ENCODE measurements at places on chromosomes 12 and 14.

DNA sequence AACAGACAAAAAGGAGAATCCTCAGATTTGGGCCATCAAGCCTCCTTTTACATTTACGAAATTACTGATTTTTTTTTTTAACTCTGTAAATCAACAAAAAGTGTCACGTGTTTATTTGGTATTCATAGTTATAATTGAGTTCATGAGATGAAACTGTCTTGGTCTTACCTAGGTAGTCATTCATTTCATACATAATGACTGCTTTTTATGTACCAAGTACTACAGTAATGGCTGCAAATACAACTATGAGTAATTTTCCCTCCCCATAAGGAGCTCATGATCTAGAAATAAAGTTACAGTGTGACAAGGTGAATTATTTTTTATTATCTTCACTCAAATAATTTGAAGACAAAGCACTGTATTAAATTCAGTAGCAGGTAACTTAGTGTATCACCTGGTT is 6.4 kb upstream of the TBK1 start:
- DNase-seq, result no peak

- DNase-seq, result peak; percentile 15
Observed at GRCh38 chr12:76346798-76347420, 1.3 kb downstream of the BBS10 start.

DNA sequence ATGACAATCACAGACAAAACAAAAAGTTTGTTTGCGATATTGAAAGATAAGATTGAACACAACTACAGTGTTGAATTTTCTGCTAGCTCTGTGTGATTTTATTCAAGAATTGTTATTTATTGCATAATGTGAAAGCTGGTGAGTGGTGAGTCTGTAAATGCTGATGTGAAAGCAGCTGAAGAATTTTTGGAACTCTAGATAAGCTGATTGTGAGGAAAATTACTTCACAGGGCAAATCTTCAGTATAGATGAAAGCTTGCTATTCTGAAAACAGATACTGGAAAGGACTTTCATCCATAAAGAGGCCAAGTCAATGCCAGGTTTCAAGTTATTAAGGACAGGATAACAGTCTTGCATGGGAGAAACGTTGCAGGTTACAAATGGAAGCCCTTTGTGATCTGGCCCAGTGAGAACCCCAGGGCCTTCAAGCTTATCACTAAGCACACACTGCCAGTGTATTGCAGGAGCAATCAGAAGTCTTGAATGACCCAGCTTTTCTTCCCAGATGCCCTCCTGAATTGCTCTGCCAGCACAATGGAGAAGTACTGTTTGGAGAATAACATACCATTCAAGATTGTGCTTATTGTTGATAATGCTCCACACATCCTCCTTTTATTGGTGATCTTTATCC is 153.7 kb downstream of the PCNX1 start:
- no peak for DNase-seq

DNA sequence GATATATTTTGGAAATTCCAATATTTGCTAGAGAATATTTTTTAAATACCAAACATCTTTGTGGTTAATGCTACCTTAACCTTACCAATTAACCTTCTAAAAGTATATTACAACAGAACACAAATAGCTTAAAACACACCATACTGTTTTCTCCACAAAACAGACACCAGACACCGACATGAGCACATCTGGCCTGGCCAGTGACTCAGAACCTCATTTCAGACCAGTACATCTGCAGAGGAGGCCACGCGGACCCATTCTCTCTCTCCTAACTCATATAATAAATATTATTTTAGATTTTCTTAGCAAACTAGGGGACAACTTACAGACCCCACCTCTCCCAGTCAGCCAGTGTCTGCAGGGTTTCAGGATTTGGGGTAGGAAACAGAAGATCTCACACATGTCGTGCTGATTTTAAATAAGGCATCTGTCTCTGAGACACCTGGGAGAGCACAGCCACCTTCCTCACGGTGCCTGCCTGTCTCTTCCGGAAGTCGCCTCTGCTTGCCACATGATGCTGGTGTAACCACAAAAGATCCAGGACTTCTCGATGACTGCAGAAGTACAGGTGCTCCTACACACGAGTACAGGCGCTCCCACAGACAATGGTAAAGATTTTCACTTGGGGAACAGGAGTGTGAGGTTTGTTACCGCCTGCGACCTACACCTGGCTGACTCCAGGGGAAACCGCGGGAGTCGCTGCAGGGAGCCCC is 9.7 kb upstream of the ANKLE2 start:
- no peak for DNase-seq

DNA sequence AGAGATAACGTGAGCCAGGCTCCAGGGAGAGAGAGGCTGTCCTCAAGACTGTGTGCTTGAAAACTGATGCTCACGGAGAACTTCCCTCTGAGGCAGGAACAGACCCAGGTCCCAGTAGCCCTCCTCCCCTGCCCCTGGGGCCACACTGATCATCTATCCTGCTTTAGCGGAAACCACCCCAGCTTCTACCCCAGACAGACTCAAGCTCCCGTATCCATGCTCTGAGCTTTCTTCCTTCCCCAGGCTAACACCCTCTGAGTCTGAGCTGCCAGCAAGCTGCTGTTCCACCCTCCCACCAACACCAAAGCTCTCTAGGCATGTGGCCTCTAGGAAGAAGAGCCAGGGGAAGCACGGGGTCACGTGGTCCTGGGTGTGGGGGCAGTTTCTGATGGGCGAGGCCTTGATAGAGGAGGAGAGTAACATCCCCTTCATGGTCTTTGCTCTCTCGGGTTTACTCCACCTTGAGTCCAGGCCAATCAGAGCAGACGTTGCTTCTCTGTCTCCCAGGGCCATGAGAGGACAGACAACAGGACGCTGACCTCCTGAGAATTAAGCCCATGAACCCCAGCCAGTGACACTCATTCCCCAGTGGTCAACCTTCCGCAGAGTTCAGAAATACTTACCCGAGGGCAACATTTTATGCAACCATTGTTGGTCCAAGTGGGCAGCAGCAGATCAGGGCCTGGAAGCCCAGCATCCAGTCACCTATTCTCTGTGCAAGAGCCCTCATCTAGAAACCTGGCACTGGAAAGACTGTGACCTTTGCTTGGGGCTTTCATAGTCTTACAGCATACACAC is 1.4 kb downstream of the PCK2 start:
- no peak for DNase-seq

DNA sequence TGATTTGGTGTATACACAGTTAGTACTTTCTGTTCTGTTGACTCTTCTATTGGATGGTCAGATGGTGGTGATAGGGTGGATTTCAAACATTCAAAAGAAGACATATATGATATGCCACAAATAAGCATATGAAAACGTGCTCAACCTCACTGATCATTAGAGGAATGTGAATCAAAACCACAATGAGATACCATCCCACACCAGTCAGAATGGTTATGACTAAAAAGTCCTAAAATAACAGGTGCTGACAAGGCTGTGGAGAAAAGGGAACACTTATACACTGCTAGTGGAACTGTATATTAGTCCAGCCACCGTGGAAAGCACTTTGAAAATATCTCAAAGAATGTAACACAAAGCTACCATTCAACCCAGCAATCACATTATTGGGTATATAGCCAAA is 425.5 kb downstream of the C12orf50 start:
- no peak for DNase-seq

GRCh38 chr12:76519538-76519937 is 40.0 kb downstream of the OSBPL8 start:
- DNase-seq, result no peak

GRCh38 chr12:110451263-110451662 is 1.1 kb upstream of the ARPC3 start:
- DNase-seq, result no peak

DNA sequence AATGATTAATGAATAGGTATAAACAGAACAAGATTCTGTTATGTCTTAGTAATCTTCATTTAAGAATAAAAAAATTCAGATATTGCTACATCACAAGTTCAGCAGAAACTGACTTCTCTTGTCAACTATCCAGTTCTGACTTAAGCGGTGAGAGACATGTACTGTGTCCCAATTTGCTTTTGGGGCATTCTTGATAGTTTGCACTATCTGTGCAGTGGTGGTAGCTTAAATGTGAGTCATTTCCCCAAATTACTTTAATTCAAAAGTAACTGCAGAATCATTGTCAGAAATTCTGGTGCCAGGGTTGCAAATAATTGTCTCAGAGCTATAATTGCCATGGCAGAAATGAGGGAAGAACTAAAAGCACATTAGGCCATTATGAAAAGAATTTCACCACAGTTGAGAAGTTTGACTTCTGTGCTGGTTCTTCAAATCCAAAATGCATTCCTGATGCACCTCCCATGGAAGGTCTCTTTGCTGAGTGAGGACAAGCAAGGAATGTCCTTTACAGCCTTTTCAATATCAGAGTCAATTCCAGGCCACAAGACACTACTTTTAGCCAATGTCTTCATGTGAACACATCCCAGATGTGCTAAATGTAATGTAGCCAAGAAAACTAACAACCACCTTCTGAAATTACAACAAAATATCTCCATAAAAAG is 304.7 kb downstream of the SSPN start:
- no peak for DNase-seq

DNA sequence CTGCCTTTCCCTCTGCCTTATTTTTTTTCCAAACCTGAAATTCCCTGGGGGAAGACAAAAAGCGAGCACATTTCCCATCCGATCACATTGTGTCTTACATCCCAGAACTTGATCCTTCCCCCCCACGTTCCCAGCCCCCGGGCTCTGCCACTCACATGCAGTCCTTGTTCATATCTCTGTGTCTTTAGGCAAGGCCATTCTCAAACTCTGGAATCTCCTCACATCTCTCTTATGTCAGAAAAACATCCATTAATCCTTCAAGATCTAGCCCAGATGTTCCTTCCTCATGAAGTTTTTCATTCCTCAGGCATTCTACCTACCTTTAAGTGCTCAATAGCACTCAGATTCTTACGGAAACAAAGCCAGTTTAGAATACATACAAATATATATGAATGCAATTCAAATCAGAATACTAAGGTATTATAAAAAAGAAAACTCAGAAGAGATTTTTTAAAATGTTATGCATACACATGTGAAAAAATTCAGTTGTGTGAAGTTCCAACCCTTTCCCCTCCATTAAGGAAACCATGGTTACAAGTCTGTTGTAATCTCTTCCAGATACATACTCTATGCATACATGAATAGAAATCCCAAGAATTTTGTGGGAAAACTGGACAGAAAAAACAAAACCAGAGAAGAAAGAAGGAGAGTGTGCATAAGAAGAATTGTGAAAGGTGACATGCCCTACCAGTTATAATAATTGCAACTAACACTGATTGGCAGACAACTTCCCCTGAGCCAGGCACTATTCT is 120.3 kb downstream of the SLC38A1 start:
- no peak for DNase-seq

- no peak for DNase-seq
Observed at GRCh38 chr14:54877015-54877702, 25.5 kb downstream of the GCH1 start.

- no peak for DNase-seq
Observed at GRCh38 chr12:32868885-32869284, 27.7 kb downstream of the PKP2 start.

DNA sequence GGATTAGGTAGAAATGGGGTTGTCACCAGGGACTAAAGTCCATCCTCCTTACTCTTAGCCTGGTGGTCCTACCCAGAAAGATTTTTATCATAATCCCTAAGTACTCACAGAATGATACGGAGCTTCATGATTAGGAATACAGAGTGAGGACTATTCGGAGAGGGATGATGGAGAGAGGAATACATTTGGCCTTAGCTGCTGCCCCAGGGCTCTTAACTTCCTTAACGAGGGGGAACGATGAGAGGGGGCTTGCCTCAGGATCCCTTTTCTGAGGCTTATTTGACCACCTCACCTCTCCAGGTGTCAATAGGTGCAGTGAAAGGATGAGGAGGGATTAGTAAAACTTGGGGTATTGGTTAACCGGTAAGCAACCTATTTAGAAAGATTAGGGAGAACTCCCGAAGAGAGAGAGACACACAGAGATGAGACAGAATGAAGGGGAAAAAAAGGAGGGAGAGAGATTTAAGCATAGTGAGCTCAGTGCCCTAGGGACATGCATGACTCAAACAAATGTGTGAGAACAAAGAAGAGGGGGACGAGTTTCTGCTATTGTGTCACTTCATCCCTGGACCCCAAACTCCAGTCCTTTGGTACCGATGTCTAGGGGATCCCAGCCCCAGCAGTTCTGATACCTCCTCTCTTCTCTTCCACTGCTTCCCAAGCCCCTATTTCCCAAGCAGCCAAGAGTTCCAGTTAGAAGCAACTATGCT is 1.1 kb downstream of the NFE2 start:
- no peak for DNase-seq

GRCh38 chr12:64998371-64999147 is 122.5 kb downstream of the WIF1 start:
- DNase-seq, result no peak

GRCh38 chr14:68794851-68795596 is 2.2 kb upstream of the ZFP36L1 start:
- peak; percentile 65 for DNase-seq

DNA sequence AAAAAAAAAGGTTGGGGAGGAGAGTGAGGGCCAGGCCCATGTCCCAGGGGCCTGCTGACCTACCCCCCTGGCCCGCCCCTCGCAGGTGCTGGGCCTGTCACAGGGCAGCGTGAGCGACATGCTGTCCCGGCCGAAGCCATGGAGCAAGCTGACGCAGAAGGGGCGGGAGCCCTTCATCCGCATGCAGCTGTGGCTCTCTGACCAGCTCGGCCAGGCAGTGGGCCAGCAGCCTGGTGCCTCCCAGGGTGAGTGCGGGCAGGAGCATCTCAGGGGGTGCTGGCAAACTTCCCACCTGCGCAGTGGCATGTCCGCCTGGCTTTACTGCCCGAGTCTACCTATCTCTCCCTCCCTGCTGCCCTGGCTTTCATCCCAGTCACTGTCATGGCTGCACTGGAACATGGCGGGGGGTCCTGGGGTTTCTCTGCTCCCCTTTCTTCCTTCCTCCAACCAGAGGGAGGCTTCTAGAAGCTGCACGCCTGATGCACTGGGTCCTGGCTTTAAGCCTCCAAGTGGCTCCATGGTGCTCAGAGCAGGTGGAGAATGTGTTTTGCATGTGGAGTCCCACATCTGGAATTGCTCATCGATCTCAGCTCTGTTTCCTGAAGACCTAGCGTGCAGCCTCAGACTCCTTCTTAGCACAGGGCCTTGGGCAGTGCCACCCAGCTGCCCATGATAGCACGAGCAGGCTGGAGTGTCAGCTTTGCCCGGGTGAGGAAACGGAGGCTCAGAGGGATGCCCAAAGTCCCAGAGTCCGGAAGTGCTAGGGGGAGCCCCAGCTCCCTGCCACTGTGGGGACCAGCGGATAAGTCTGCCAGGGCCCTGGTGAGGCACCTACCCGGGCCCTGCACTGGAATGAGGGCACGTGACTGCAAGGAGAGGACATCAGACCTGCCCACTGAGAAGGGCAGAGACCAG is 46.3 kb downstream of the PHETA1 start:
- no peak for DNase-seq

GRCh38 chr12:89947437-89948270 is 239.0 kb upstream of the ATP2B1 start:
- DNase-seq, result peak; percentile 79

GRCh38 chr14:38605193-38606114 is 349.6 kb upstream of the CLEC14A start:
- no peak for DNase-seq

- no peak for DNase-seq
Observed at GRCh38 chr12:31412292-31412801, 86.4 kb upstream of the SINHCAF start.

Data from SW 1271 (cell line).